Epithelial cell of proximal tubule (primary cell): ENCODE measurements at places on chromosomes 6 and 20. TPM values are rescaled to one million over a fixed set of nuclear protein-coding genes. Genes with fewer than 3 reads are reported as not detected.

The LAMP5 gene
- total RNA-seq: 0.06 and 0.51 TPM in 2 replicates

The DPPA5 gene
- total RNA-seq: not detected in 2 replicates

The PTCRA gene
- not detected in 2 replicates for total RNA-seq

The MCHR2 gene
- total RNA-seq: not detected in 2 replicates

The NR2E1 gene
- not detected in 2 replicates for total RNA-seq

The OR2H1 gene
- not detected in 2 replicates for total RNA-seq

The MLN gene
- not detected in 2 replicates for total RNA-seq

The COL9A1 gene
- total RNA-seq: not detected in 2 replicates

The VEGFA gene
- total RNA-seq: 103 and 120 TPM in 2 replicates

The FOXC1 gene
- 18.6 and 27.7 TPM in 2 replicates for total RNA-seq
